Adipocyte (in vitro differentiated cells): ENCODE measurements at places on chromosomes 3 and 15.
A peak's percentile ranks its signal among the peaks of the same experiment; 100 is the strongest.

GRCh38 chr15:65201918-65202317 lies 9.4 kb downstream of the CILP start:
- DNase-seq, result no peak

GRCh38 chr3:97822359-97822775 lies 556 bp downstream of the CRYBG3 start:
- peak; percentile 87 for DNase-seq

DNA sequence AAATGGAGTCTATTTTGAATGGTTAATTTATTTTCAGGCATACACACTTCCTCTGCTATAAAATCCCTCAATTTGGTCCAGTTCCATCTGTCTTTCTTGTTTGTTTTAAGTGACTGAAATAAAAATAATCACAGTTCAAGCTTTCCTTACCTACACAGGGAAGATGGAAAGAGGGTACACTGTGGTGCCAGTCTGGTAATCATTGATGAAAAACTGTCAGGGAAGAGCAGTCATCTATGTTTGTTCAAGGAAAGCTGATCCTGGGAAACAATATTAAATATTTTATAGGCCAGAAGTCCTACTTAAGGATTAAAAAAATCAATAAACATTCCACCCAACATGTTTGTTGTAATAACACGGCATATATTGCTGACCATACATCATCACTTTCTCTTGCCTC lies 115.2 kb upstream of the KCNMB2 start:
- no peak for DNase-seq

GRCh38 chr3:28210968-28211713 lies 30.3 kb upstream of the CMC1 start:
- no peak for DNase-seq

GRCh38 chr3:11612515-11613188 lies 31.1 kb downstream of the VGLL4 start:
- peak; percentile 64 for DNase-seq

- no peak for DNase-seq
These were observed 538.1 kb downstream of the MAGI1 start for GRCh38 chr3:65500398-65501306.
